ENCODE measurements at places on chromosomes 2 and 18.

DNA sequence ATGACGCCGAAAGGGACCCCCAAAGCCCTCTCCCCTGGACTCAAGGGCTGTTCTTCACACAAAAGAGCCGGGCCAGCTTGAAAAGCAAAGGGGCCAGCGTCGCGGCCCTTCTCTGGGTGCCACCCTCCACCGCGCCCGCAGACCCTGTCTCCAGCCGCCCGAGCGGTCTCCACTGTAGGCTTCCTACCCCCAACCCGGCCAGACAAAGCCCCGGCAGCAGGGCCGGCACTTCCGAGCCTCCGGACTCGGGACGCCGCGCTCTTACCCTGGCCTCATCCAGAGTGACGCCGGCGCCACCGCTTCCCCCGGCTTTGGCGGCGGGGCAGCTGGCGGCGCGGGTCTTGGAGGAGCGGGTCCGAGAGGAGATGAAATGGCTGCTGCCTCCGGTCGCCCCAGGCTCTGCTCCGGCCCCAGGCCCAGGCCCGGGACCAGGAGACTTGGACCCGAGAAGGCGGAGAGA lies 603 bp downstream of the ATAD2B start:
- DNase-seq, result peak; percentile 43

GRCh38 chr2:127943186-127943585 lies 57.4 kb upstream of the AMMECR1L start:
- DNase-seq, result no peak

- no peak for DNase-seq
Observed at GRCh38 chr18:23143016-23143814, 7.9 kb downstream of the CABLES1 start.

GRCh38 chr18:76972241-76972640 lies 149.9 kb downstream of the ZNF236 start:
- no peak for DNase-seq

GRCh38 chr2:143390171-143390570 lies 261.0 kb downstream of the ARHGAP15 start:
- DNase-seq, result no peak

DNA sequence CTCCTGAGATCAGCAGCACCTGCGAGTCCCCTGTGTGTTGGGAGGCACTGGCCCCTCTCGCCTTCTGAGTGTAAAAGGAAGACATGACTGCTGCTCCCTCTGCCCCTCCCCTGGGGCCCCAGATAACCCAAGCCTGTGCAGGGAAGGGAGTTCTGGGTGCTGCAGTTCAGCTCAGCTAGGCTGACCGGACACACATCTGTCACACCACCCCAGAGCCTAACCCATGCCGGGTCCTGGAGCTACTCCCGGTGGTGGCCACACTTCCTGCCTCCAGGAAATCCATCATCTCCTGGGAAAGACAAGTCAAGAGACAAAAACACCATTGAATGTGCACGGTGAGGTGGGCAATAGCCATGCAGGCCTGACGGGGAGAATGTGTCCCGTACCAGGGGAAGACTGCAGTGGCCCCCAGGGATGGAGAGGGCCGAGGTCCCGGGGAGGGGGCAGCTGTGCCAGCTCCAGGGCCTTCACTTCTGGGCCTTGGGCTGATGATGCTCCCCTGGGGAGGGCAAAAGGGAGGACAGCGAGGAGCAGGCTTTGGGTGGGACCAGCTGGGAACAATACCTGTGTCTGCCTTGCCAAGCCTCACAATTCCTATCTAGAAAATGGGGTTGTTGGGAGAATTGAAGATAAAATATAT lies 210.6 kb downstream of the TFCP2L1 start:
- no peak for DNase-seq

- no peak for DNase-seq
Observed at GRCh38 chr2:226001716-226002115, 602.2 kb downstream of the NYAP2 start.
